ENCODE measurements at places on chromosomes 12 and 14.

- no peak for DNase-seq
Observed at GRCh38 chr12:3129301-3130056, 52.3 kb downstream of the TSPAN9 start.

DNA sequence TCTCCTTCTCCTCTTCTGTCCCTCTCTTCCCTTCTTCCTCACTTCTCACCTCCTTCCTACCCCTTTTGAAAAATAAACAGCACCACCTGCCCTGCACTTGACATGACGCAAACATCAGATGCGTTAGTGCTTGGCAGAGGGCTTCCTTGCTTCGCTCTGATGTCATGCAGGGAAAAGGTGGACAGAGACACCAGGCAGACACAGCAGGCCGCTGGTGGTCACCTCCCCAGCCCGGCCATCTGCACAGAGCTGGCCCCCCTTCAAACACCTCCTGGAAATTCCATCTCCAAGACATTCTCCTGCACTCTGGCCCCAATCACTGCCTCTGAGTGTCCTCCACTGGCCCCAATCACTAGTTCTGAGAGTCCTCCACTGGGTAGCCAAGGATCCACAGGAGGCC lies 353.6 kb downstream of the MED13L start:
- DNase-seq = no peak

DNA sequence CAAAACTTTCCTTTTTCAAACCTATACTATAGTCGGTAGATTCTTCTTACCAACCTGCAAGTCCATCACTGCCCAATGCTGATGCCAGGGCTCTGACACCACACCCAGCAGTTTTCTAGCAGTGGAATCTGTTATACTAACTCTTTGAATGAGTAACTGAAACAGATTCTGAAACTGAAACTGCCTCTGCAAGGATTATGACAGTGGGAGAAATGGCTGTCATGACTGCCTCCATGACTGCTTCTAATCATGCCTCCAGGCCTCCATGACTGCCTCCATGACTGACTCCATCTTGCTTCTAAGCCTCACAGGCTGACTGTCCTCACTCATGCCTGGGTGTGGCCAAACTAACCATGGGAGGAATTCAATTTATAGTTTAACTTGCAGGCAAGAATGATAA lies 29.4 kb upstream of the OXA1L start:
- no peak for DNase-seq

DNA sequence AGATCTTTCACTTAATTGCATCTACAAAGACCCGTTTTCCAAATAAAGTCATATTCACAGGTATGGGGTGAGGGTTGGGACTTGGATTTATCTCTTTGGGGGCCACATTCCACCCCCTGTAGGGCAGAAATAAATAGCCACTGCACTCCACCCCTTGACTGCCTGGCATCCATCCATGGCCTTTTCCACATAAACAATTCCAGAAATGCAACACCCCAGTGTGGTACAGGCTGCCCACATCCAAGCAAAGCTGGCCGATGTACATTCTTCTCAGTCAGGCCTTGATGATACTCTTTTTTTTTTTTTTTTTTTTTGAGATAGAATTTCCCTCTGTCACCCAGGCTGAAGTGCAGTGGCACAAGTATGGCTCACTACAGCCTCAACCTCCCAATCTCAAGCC lies 12.9 kb downstream of the DGLUCY start:
- DNase-seq = no peak

DNA sequence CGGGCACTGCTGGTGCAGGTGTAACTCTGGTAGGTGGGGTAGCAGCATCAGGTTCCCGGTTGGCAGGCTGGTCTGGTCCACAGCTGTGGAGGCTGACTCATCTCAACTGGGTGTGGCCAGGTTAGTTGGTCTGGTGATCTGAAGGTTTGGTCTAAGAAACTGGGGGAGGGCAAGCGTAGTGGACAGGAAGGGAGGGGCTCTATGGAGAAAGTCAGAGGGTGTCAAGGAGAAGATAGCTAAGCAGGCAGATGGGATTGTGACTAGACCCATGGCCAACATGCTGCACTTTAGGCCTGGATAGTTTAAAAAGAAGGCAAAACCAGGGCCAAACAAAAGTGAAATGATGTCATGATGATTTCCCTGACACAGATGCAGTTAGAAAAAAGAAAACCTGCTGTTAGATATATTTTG lies 7.9 kb downstream of the TRIM9 start:
- no peak for DNase-seq

DNA sequence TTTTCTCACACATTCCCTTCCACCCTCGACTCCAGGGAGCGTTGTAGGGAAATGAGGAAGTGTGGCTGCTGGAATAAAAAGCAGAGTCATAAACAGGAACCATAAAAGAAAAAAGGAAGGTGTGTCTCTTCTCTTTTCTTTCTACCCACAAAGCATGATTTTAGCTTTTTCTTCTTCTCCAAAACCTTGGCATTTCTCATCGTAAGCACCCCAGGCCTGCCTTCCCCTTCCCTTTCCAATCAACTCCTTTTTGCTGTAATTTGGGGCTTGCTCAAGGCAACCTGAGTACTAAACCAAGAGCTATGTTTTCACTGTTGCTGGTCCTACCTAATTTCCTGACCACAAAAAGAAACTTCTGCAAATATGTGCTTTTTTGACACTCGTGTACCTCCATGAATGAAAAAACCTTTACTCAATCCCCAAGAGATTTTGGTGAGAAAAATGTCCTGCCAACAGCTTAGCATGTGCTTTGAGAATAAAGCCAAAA lies 9.2 kb downstream of the PLBD1 start:
- DNase-seq = no peak

DNA sequence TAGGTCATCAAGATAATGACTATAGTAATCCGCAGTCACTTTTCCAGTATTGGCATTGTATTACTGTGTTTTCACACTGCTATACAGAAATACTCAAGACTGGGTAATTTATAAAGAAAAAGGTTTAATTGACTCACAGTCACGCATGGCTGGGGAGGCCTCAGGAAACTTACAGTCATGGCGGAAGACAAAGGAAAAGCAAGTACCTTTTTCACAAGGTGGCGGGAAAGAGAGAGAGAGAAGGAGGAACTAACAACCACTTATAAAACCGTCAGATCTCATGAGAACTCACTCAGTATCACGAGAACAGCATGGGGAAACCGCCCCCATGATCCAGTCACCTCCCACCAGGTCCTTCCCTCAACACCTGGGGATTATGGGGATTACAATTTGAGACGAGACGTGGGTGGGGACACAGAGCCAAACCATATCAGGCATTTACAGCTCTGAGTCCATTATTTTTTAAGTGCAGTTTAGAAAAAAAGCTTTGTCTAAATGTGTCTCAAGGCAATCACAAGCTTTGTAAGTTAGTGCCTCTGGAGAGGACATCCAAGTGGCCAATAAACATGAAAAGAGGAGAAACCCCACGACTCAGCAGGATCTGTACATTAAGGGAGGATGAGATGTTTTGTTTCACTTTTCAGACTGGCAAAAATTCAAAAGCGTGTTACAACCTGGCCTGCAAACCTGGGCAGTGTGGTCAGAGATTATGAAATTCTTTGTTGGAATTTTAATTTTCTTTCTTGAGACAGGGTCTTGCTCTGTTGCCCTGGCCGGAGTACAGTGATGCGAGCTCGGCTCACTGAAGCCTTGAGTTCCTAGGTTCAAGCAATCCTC lies 82.0 kb downstream of the DNAH10 start:
- no peak for DNase-seq

GRCh38 chr12:129607301-129607700 lies 296.5 kb downstream of the TMEM132D start:
- DNase-seq = no peak

GRCh38 chr12:42140901-42141300 lies 3.8 kb downstream of the GXYLT1 start:
- DNase-seq = no peak

GRCh38 chr14:67943947-67944346 lies 124.4 kb downstream of the RAD51B start:
- DNase-seq = peak; percentile 31

DNA sequence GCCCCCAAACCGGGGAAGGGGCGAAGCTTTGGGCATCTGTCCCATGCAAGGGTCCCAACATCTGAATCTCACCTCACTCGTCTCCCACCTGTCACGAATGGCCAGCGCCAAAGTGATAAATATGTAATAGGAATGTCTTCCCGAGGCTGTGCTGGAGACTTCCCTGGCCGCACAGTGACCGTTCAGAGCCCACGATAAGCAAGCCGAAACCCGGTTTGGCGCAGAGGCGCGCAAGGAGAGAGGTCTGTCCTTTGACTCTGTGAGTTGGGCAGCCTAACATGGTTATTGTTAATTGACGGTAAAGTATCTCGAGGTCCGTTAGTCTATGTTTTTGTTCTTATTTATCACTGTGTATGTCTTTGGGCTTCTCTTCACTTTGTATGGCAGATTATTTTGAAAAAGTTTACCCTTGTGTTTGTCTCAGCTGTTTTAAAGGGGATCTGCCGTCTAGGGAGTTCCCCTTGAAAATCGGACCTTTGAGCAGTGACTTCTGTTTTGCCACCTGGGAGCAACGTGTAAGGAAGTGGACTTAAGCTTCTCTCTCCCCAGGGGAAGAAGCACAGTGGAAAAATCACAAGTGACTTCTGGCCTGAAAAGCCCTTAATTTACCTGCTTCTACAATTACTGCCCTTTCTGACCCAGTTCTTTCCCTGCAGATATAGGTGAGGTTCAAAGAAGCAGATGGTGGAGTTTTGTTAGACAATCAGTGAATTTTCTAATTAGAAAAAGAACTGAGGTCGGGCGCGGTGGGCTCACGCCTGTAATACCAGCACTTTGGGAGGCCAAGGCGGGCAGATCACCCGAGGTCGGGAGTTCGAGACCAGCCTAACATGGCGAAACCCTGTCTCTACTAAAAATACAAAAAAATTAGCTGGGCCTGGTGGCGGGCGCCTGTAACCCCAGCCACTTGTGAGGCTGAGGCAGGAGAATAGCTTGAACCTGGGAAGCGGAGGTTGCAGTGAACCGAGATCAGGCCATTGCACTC lies 1.1 kb upstream of the TM9SF1 start:
- DNase-seq = no peak

- DNase-seq = no peak
Observed at GRCh38 chr12:60072911-60073310, 477.1 kb downstream of the SLC16A7 start.

GRCh38 chr12:95633049-95633731 lies 81.9 kb upstream of the USP44 start:
- peak; percentile 31 for DNase-seq

DNA sequence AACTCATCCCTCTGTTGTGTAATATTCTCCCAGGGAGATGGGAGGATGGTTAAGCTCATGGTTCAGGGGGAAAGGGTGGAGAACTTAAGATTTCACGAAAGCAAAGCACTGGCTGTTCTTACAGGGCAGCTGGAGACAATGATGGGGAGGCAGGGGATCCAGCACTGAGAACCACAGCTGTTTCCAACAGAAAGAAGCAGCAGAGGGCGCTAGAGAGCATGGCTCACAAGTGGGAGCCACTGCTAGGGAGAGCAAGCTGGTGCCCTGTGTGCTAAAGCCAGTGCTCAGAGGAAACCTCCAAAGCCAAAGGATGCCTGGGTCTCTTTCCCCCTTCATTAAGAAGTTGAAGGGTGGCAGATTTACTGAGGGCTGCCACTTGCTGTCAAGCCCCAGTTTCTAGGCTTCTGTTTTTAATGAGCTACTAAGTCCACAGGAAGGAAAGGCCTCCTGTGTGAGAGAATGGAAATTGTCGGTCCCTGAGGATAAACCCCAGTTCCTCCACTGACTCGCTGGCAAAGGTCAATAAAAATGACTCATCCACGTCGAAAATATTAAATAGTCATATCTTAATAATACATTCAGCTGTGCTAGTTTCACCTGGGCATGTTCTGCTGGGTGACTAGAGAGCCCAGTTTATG lies 199.7 kb downstream of the ANO2 start:
- DNase-seq = no peak

- DNase-seq = no peak
Observed at GRCh38 chr12:21881965-21882364, 59.3 kb downstream of the ABCC9 start.

DNA sequence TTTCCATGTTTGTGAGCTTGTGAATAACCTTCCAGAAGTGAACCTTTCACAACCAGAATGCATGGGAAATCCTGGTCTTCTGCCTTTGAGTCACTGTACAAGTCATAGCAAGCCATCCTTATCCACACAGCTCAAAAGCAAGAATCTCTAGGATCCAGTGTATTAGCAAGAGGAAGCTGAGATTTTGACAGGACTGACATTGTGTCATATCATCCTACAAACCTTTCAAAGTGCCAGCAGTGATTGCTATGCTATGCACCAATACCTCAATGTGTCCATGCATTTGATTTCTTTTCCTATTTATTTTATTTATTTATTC lies 13.5 kb upstream of the NRDE2 start:
- DNase-seq = no peak

DNA sequence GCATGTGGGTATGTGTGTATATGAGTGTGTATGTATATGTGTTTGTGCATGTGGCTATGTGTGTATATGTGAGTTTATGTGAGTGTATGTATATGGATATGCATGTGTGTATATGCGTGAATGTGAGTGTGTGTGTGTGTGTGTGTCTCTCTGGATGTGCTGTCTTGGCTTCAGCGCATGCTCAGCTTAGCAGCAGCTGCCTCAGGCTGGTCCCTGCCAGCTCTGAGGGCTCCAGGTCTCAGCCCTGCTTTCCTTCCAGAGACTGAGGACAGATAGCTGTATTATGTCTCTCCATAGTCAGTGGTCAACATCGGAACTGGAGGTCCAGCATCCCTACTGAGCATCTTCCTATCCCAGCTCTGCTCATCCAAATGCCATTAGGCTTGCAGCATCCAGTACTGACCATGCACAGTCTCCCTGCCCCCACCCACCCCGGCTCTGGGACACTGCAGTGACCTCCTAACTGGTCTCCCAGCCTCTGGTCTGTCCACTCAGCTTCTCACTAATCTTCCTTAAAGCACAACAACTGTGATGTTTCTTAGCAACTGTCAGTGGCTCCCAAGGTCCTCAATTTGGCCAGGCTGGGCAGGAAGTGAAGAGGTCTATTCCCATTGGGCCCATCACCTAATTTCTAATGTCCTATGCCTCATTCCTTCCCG lies 22.8 kb downstream of the FAIM2 start:
- DNase-seq = no peak

DNA sequence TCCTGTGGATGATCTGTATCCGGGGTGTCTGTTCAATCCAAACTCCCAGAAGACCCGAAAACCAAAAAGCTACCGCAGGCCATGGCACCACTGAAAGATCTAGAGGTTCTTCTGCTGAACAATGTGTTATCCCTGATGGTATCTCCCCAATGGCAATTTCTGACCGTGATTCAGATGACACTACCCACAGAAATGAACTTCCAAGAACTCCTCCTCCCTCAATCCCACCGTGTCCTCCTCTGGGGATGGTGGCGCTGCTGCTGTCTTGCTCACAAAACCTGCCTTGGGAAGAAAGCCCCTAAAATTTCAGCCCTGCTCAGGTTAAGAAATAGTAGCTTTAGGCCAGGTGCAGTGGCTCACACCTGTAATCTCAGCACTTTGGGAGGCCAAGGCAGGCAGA lies 7.8 kb downstream of the CRACR2A start:
- no peak for DNase-seq

DNA sequence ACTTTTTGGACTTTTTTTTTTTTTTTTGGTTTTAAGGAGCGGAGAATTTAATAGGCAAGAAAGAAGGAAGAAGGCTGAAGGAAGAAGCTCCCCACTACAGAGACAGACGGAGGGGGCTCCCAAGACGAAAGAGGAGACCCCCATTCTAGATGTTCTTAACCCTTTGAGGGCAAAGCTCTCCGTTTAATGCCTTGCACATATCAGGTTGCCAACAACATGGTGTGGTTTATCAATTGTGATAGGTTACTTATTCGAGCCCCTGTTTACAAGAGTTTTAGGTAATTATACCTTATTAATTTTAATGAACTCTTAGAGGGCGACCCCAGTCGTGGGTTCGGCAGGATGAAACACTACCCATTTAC lies 1.2 kb upstream of the FBXO33 start:
- no peak for DNase-seq
